ENCODE measurements at places on chromosomes 1 and 21.

- peak; percentile 13 for DNase-seq
Observed at GRCh38 chr1:152347116-152347728, 12.6 kb downstream of the FLG2 start.

DNA sequence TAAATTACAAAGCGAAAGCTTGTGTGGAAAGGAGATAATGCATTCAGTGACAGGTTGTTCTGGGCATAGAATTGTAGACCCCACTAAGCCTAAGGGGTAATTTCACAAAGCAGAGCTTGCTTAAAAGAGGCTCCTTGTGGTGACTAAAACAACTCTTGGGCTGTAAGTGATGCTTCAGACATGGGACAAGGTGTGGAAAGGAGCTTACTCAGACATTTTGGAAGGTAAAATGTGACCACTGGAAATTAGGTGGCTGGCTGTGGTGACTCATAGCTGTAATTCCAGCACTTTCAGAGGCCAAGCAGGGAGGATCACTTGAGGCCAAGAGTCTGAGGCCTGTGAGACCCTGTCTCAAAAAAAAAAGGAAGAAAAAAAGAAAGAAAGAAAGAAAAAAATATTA, 51.1 kb upstream of the LRRC8C start:
- no peak for DNase-seq

DNA sequence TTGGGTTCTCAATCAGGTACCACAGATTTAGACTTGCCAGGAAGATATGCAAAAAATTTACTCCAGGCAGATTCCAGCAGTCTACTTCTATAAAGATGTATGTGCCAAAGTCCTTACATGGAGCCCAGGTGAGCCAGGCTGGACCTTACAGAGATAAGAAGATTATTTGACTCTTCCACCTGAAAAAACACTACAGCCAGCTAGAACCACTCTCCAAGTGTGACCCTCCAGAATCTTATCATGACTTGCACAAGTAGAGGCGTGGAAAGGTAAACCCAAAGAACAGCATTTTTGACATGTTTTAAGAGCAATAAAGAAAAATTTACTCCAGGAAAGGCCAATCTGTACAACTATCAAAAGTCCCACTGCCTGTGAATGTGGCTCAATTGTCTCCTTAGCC, 146.8 kb upstream of the DPT start:
- DNase-seq: no peak

- no peak for DNase-seq
Observed at GRCh38 chr1:85091671-85092280, 43.5 kb upstream of the MCOLN3 start.

- DNase-seq: no peak
Observed at GRCh38 chr1:238485057-238485911, 594.6 kb upstream of the ZP4 start.

- DNase-seq: no peak
Observed at GRCh38 chr1:228827019-228827418, 91.7 kb downstream of the RHOU start.

DNA sequence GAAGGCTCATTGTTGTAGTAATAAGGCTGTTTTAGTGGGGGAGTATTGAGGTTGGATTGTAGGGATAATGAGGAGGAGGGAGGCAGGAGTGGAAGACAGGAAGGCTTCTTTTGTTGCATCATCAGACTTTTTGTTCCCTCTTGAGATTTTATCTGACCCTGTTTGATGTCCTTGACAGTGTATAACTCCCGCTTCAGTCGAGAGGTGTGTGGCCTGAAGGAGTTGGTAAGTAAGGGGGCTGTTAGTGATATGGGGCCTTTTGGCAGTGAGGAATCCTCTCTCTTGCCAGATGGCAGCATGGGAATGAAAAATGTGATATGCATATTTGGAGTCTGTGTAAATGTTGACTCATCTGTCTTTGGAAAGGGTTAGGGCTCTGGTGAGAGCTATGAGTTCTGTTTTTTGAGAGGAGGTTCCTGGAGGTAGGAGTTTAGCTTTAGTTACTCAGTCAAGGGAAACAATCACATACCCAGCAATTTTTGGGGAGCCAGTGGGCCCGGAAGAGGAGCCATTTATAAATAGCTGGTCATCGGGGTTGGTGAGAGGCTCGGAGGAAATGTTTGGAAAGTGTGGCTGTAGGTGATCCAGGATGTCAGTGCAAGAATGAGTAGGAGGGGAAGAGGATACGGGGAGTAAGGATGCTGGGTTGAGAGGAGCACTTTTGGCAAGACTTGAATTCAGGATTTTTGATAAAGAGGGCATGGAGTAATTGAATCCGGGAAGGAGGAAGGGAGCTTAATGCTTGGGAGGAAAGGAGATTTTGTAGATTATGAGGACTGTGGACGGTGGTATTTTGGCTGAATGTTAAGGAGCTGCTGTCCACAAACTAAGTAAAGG, 136.7 kb upstream of the ETV3 start:
- DNase-seq: peak; percentile 68

- DNase-seq: no peak
Observed at GRCh38 chr1:91856996-91857395, 29.0 kb downstream of the TGFBR3 start.

DNA sequence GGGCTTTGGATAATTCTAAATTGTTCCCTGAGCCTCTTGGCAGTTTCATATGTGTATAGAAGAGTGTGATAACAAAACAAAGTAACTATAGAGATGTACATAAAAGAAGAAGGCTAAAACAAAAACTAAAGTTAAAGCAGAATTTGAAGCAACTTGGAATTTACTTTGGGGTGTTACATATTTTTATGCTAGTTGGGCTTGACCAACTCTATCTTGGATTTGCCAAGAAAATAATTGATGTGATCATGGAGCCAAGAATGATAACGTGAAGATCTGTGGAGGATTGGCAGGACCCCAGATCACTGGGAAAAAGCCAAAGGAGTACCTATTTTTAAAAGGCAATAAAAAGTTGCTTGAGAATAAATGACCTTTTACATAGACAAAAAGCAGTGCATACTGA, 206.9 kb downstream of the LMO4 start:
- no peak for DNase-seq
